ENCODE measurements at places on chromosomes 2 and 18. TPM values are rescaled to one million over a fixed set of nuclear protein-coding genes. Genes with fewer than 3 reads are reported as not detected.

DNA sequence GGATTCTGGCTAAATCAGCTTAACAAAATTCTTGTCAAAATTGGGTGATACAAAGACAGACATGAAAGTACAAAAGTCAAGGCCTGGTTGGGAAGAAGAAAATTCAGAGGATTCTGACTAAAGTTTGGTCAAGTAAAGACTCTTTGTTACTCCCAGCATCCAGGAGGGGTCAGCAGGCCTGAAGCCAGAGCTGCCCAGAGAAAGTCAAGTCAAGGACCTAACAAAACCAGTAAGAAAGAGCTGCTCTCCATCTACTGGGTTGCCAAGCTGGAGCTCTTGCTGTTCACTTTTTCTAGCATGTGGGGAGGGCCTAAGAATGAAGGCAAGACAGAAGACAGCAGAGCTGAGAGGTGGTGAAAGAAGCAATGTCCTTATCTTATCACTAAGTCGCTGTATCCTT, 143.3 kb downstream of the C1D start:
- no peak for DNase-seq

- DNase-seq = no peak
Observed at GRCh38 chr18:14941256-14941655, 193.3 kb downstream of the ANKRD30B start.

DNA sequence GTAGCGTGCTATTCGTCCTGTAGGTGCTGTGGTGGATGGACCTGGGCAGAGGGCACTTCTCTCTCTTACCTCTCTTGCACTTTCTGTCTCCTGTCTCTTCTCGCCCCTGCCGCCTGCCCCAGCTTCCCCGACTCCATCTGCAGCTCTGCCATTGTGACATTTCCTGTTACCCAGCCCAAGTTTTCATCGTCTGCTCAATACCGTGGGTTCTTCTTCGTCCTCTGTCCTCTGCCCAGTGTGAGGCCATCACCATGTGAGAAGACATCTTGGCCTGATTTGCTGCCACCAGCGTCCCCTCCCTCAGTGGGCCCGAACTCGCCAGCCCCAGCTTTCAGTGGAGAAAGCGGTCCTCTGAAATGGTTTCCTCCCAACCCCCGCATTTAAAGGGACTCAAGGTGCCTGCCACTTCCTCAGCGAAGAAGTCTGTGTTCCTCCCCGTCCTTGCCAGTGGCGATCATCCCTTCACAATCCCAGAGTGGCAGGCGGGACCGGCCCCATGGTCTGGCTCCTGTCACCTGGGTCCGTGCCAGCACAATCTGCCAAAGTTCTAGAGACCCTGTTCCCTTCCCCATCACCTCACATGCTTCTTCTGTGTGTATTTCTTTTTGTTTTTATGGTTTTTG, 18.0 kb downstream of the TGOLN2 start:
- DNase-seq = no peak

DNA sequence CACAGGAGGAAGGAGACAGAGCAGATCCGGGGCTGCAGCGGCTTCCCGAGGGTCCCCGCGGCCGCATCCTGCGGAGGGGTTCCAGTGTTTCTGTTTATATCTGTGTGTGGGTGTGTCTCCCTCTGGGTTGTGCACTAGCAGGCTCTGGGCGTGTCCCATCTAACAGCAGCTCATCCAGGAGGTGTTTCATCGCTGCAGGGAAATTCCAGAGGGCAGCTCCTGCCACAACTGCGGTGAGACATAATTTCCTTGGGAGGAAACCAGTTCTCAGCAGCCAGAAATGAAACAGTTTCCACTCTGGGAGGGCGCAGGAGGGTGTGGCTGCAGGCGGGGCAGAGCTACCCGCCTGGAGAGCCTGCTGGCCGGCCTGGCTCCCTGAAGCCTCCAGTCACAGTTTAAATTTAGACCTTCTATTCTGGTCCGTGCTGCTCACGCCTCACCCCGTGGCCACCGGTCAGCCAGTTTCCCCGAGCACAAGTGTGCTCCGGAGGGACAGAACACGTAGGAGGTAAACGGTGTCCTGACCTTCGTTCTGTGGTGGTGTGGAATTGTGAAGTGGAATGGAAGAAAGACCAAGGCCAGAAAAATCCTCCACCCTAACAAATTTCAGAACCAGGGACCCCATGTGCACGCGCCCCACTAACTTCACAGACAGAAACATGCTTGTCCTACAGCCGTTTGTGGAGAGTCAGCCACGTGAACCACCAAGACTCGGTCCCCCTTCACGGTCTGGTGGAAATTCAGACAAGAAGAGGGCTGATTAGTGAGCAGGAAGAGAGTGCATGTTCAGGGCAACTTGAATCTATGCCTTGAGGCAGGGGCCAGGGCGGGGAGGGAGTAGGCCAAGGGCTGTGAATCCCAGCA, 50.2 kb downstream of the TEX44 start:
- peak; percentile 98 for DNase-seq

GRCh38 chr2:120651818-120652217, 83.8 kb upstream of the GLI2 start:
- DNase-seq = no peak

- no peak for DNase-seq
Observed at GRCh38 chr2:191881982-191882816, 35.3 kb upstream of the CAVIN2 start.

- DNase-seq = peak; percentile 50
Observed at GRCh38 chr18:5510135-5510846, 33.5 kb downstream of the EPB41L3 start.

DNA sequence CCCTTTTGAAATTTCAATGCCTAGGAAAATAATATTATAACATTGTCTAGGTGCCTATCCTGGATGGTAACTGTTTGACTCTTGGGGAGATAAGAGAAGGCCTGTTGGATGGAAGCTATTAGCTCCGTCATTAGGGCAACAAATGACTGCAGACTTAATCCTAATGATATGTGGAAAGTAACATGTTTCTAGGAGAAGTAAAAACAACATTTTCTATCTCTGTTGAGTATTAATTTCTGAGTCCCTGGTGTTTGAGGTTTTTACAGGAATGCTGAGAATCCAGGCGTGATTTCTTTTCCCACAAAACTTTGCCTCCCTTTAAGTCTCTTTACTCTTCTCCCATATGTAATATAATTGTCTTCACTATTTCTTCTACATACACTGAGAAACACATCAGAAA, 159.1 kb downstream of the GALNT1 start:
- no peak for DNase-seq

GRCh38 chr2:9003616-9004337, at the start of gene MBOAT2:
Gene MBOAT2, minus strand, starts transcription at chr2:9003684. Its CDS starts 70 bp downstream, at chr2:9003614.
- DNase-seq = peak; percentile 52

- no peak for DNase-seq
Observed at GRCh38 chr18:79629249-79629558, 50.4 kb upstream of the CTDP1 start.

DNA sequence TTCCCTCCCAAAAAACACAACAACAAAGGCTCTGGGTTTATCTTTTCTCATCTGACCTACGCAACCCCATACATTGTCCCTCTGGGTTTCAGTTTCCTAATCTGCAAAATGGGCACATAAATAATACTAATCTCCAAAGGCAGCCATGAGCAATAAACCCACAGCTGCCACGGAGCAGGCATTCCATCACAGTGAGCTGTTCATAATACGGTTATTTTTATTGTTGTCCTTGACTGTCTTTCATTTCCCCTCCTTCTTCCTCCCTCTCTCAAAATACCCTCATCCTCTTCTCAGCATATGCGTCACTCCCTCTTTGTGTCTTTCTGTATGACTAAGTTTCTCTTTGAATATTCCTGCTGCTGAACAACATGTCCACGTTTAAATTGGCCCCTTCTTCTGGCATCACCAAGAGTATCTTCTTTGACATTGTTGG, 129.8 kb upstream of the CAB39 start:
- no peak for DNase-seq

DNA sequence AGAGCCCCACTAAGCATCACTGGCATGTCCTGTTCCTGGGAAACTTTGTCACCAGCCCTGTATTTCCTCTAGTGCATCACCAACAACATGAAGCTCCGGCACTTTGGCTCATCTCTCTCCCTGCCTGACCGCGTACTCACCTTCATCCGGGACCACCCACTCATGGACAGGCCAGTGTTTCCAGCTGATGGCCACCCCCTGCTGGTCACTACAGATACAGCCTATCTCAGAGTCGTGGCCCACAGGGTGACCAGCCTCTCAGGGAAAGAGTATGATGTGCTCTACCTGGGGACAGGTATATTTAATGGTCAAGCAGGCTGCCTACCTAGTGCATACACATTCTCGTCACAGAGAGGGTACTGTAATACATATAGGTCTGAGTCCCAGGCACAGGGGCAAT, 21.0 kb downstream of the SEMA4F start:
- DNase-seq = no peak

DNA sequence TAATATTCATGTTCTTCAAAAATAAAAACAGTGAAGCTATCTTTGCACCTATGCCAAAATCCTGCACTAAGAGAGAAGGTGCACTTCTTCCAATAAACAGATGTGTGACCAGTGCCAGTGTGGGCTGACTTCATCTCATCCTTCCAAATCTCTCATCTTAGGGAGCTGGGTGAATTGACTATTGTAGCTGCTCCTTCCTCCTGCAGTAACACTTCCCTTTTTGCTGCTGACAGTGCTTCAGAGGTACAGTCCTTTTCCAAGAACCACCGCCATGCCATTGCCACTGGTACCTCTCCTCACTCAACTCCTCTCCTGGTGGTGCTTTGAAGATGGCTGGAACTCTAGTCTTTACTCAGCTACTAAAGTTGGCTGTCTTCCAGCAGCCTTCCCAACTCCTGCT, 42.1 kb upstream of the ARHGAP25 start:
- no peak for DNase-seq

DNA sequence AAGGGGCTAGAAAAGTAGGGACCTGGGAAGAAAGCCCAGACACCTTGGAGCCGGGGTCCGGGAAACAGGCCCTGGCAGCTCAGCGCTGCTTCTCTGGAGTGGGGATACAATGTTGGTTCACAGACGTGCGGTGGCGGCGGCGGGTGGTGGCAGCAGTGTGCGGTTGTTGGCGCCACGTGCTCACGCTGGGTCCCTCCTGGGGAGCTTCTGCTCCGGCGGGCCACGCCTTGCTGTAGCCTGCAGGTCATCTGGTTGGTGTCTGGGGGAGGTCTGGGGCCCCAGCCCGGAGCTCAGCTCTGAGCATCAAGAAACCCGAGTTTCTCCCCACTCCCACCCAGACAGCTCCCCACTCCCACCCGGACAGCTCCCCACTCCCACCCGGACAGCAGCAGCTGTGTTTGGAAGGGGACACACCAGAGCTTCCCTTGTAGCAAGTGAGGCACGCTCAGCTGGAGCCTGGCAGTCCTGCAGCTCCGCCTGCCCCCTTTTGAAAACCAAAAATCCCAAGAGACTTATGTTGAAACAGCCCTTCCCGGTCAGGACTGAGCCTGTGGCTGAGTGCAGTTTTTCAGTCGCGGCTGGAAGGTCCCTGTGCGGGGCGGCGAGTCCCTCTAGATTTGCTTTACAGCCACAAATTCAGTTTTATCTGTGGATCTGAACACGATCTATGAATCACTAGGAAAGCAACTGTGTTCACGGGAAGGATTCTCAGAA, 46.9 kb downstream of the NFATC1 start:
- no peak for DNase-seq

DNA sequence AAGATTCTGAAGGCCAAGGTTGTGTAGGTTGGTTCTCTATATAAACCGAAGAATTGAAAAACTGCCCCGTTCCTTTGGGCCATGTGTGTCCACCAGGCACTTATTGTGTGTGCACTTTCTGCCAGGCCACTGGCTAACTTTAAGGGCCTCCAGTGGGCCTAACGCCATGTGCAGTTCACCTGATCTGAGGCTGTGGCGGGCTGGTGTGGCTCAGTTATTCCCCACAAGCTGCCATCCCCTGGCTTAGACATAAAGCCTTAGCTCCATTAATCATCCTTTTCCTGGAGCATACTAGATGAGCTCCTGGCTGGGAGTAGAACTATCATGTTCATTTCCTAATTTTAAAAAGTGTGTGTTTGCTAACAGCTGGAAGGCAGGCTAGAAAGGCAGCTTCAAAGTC, 304.1 kb upstream of the TNP1 start:
- no peak for DNase-seq

DNA sequence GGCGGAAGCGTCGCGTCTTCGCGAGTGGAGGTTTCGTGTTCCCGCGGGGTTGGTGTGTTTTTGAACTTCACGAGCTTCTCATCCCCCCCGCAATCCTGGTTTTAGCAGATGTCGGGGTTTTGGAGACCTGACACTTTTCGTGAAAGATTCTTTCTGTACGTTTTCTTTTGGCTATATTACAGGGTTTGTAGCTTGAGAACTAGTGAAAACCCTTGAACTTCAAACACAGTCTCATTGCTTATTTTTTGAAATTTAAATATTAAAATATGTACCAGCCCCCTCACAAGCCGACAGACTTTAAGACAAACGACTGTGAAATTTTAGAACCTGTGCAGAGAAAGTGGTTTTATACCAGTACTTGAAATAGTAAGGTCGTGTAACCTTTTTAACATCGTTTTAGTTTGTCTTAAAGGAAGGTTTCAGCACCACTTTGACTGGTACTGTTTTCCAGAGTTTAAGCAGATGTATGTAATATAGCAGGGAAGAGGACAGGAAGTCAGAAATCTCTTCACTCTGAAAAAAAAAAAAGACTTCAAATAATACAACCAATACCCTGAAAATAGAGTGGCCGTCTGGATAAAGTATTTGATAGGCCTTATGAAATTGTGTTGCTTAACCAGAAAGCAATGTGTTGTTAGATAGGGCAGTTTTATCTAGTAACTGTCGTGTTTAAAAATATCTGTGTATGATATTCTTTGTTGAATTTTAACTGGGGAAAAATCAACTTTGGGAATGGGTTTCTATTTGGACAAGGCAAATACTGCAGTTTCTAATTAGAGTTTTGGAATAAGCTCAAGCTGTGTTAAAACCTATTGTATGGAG, 1.4 kb downstream of the SPATS2L start:
- peak; percentile 44 for DNase-seq

- DNase-seq = peak; percentile 71
Observed at GRCh38 chr18:45447355-45448265, 167.7 kb upstream of the SLC14A2 start.

DNA sequence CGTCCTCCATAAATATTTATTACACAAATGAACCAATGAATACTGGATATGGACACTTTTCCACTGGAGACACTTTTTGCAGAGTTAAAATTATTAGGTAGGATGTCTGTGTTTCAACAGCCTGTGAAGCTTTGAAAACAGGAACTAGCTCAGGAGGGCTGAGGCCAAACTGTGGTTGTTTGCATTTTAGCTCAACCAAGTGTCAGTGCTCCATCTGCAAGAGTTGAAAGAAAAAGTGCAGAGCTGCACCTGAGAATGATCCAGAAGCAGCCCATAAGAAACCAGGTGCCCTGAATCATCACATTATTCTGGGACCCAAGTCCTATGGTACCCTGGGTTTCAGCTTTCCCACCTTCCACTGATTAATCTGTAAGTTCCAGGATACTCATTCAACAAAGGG, 180.4 kb downstream of the TRIB2 start:
- DNase-seq = no peak

OBSL1 gene
- 20.8 TPM for total RNA-seq

CYTIP gene
- total RNA-seq = 0.94 TPM

HMSD gene
- 0.17 TPM for total RNA-seq

COLEC12 gene
- 0.52 TPM for total RNA-seq

RESP18 gene
- not detected for total RNA-seq

KLF11 gene
- total RNA-seq = 16.2 TPM

GAD1 gene
- 19.4 TPM for total RNA-seq

All from renal cortical epithelial cell (primary cell).